Activated CD4-positive, alpha-beta T cell treated with anti-CD3 and anti-CD28 coated beads for 36 hours (primary cell): ENCODE measurements at places on chromosomes 16 and 17. TPM values are rescaled to one million over a fixed set of nuclear protein-coding genes. Genes with fewer than 3 reads are reported as not detected.
A peak's percentile ranks its signal among the peaks of the same experiment; 100 is the strongest.

- peak overlapping the region; percentile 2 for H3K27ac ChIP-seq
- peaks cover 10% of the 10 kb centered on the region for H3K4me1 ChIP-seq
- peak; percentile 84 for DNase-seq
- peaks cover 6% of the 10 kb centered on the region for H3K36me3 ChIP-seq
Measured at GRCh38 chr17:21573961-21574610, 118.2 kb upstream of the KCNJ18 start.

- DNase-seq, result no peak
- H3K27me3 ChIP-seq, result peaks cover 37% of the 10 kb centered on the region
- H3K36me3 ChIP-seq, result no peaks in the 10 kb centered on the region
- no peak overlapping the region for H3K27ac ChIP-seq
- no peaks in the 10 kb centered on the region for H3K4me1 ChIP-seq
- no peak overlapping the region for H3K4me3 ChIP-seq
Measured at GRCh38 chr17:79485419-79485985, 125.3 kb downstream of the RBFOX3 start.

GRCh38 chr16:58574895-58575294 lies 54.7 kb downstream of the CNOT1 start:
- DNase-seq, result no peak
- no peak overlapping the region for H3K27ac ChIP-seq
- peaks cover 4% of the 10 kb centered on the region for H3K4me1 ChIP-seq
- peaks cover 72% of the 10 kb centered on the region for H3K36me3 ChIP-seq
- no peaks in the 10 kb centered on the region for H3K27me3 ChIP-seq

DNA sequence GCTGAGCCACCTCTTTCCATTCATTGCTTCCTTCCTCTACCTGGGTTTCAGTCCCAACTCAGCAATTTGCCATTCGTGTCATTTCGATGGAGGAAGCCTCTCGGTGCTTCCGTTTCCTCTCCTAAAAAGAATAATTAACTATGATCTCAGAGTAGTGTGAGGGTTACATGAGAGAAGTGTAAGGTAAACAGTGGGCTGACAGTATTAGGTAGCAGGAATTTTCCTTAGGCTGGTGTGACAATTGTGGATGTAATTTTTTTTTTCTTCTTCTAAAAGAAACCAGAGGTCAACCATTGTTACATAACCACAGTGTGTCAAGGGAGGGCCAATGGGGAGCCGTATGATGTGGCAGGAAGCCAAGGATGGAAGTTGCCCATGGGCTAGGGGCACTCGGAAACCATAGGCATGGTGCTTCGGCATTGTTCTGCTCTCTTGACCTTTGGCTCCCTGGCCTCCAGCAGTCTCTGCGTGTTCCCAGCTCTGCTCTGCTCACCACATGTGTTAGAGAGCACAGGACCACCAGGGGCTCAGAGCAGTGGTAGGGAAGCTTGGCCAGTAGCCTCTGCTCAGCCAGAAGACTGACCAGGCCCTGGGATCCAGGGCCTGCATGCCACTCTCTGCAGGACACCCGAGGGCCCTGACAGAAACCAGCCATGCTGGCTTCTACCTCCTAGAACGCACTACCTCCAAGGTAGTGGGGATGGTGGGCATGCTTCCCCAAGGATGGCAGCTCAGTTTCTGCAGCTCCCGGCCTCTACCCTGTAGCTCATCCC lies 2.0 kb upstream of the TOP2A start:
- peak overlapping the region; percentile 29 for H3K4me3 ChIP-seq
- peaks cover 24% of the 10 kb centered on the region for H3K4me1 ChIP-seq
- peak overlapping the region; percentile 66 for H3K27ac ChIP-seq
- peak; percentile 33 for DNase-seq

LRRC59 gene
- total RNA-seq, result 82.7 TPM

TMEM101 gene
- total RNA-seq, result 17.6 TPM

MSI2 gene
- total RNA-seq, result 57.2 TPM
